ENCODE measurements at places on chromosomes 7 and 10.

- H3K27me3 ChIP-seq: peaks cover 6% of the 10 kb centered on the region
- H3K4me3 ChIP-seq: no peak overlapping the region
- no peak for DNase-seq
- H3K36me3 ChIP-seq: no peaks in the 10 kb centered on the region
Measured at GRCh38 chr10:33388382-33388781, 53.9 kb upstream of the NRP1 start.

DNA sequence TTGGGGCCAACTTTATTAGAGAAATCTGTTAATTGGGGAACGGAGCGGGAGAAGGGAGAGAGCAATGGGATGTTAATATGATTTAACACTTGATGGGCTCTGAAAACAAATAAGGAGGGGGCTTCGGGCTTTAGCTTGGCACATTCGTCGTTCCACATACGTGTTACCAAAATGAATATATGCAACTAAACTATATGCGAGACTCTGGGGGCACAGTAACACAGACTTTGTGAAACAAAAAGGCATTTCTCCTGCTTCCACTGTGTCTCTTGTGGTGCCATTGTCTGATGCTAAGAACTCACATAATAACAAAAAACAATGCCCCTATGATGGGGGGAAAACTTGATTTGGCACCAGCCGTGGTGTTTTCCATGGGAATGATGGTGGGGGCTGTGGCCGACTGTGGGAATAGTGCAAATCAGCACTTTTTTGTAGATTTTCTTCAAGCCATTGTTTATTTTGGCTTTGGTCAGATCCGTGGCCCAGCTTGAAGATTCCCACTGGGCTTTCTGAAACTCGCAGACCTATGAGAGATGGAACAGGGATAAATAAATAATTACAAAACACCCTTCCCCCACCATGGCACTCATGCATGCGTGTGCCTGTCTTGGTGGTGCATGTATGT is 2.2 kb upstream of the MXI1 start:
- H3K27ac ChIP-seq: no peak overlapping the region
- no peak for DNase-seq
- H3K4me3 ChIP-seq: no peak overlapping the region
- no peaks in the 10 kb centered on the region for H3K4me1 ChIP-seq
- peaks cover 19% of the 10 kb centered on the region for H3K27me3 ChIP-seq

- H3K36me3 ChIP-seq: peaks cover 6% of the 10 kb centered on the region
- H3K4me3 ChIP-seq: no peak overlapping the region
- DNase-seq: peak; percentile 77
- H3K27me3 ChIP-seq: no peaks in the 10 kb centered on the region
- no peak overlapping the region for H3K27ac ChIP-seq
- H3K4me1 ChIP-seq: peaks cover 7% of the 10 kb centered on the region
Measured at GRCh38 chr7:133936074-133936473, 191.1 kb upstream of the LRGUK start.

DNA sequence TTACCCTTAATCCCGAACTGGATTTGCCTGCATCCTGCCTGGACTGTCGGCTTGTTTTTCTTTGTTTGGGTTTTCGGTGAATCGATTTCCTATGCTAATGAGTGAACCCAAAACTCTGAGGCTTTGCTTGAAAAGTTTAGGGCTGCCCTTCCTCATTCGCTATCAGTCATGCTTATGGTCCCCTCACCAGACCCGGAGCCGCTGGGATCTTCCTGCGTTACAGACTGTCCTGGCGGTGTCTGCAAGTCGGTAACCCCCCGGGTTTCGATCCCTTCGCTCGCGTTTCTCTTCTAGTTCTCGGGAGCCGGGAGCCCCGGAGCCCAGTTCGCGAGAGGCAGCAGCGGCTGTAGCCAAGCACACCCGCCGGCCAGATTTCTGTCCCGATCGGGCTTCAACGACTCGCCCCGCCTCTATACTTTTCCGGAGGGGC is 2.2 kb downstream of the EMX2 start:
- H3K27me3 ChIP-seq: peaks cover 90% of the 10 kb centered on the region
- H3K4me3 ChIP-seq: no peak overlapping the region

DNA sequence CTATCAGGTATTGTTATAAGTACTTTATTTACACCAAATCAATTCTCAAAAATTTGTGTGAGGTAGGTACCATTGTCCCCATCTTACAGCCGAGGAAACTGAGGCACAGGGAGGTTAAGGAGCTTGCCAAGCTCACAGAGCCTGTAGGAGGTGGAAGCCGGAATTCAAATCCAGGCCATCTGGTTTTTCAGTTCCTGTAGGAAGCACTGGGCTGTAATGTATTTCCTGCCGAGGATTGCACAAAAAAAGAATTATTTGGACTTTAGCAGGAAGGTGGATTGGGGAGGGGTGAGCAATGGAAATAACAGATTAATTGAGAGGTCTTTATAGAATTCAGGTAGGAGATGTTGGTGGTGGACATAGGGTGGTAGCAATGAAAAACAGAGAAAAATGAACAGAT is 315.3 kb upstream of the AUTS2 start:
- H3K4me1 ChIP-seq: no peaks in the 10 kb centered on the region
- DNase-seq: no peak
- H3K27me3 ChIP-seq: no peaks in the 10 kb centered on the region
- H3K27ac ChIP-seq: no peak overlapping the region

GRCh38 chr7:78684201-78684600 is 769.3 kb downstream of the MAGI2 start:
- H3K27me3 ChIP-seq: no peaks in the 10 kb centered on the region
- no peak for DNase-seq
- no peak overlapping the region for H3K27ac ChIP-seq
- no peaks in the 10 kb centered on the region for H3K36me3 ChIP-seq

- H3K27ac ChIP-seq: no peak overlapping the region
- H3K27me3 ChIP-seq: no peaks in the 10 kb centered on the region
- DNase-seq: no peak
Measured at GRCh38 chr7:156356551-156356950, 284.0 kb upstream of the RNF32 start.

- peaks cover 4% of the 10 kb centered on the region for H3K4me1 ChIP-seq
- H3K4me3 ChIP-seq: peak overlapping the region; percentile 67
Measured at GRCh38 chr7:108525327-108525984, 479 bp downstream of the PNPLA8 start.

- H3K36me3 ChIP-seq: no peaks in the 10 kb centered on the region
- no peak overlapping the region for H3K4me3 ChIP-seq
- H3K27me3 ChIP-seq: peaks cover 41% of the 10 kb centered on the region
Measured at GRCh38 chr7:128164061-128164954, 76.8 kb upstream of the LEP start.

DNA sequence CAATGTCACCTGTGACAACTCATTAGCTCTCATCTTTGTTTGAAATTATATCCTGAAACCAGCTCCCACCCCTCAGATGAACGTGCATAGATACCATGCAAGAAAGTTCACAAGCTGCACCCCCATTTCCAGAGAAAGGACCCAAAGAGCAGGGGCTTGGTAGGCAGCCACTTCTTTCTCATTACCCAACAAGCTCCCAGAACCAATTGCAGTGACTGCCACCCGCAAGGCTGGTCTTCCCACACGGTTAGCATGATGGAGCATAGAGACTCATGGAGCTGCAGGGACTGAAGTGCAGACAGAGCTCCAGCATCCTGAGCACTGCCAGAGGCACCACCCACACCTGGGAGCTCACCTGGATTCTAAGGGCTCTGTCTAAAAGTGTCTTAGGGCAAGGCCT is 28.5 kb downstream of the FRMPD2 start:
- DNase-seq: no peak
- H3K4me3 ChIP-seq: no peak overlapping the region
- H3K27me3 ChIP-seq: peaks cover 24% of the 10 kb centered on the region
- no peaks in the 10 kb centered on the region for H3K36me3 ChIP-seq

- H3K27me3 ChIP-seq: no peaks in the 10 kb centered on the region
- no peaks in the 10 kb centered on the region for H3K36me3 ChIP-seq
- DNase-seq: peak; percentile 93
- no peak overlapping the region for H3K27ac ChIP-seq
Measured at GRCh38 chr7:134515569-134516468, 11.5 kb upstream of the AKR1B10 start.

Measured in IMR-90 (cell line).